GM12864 (cell line): ENCODE measurements at places on chromosomes 7 and 10.
A peak's percentile ranks its signal among the peaks of the same experiment; 100 is the strongest.

- peak; percentile 16 for DNase-seq
Measured at GRCh38 chr7:134245253-134245652, 71.5 kb downstream of the SLC35B4 start.

DNA sequence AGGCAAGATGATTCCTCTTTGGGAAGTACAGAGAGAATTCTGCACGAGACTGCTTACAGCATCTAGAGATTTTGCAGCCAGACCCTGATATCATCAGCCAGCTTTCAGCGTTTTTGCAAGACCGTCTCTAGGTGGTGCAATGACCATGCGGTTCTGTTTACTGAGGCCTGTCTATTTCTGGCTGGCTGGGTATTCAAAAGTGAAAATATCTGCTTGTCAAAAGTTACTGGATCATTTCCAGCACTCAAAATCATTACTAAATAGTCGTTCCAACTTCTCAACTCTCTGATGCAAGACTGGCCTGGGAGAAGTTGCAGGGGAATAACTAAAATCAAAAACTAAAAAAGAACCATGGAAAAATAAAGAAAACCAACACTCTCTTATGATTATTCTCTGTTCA, 240.1 kb downstream of the ELMO1 start:
- peak; percentile 26 for DNase-seq

DNA sequence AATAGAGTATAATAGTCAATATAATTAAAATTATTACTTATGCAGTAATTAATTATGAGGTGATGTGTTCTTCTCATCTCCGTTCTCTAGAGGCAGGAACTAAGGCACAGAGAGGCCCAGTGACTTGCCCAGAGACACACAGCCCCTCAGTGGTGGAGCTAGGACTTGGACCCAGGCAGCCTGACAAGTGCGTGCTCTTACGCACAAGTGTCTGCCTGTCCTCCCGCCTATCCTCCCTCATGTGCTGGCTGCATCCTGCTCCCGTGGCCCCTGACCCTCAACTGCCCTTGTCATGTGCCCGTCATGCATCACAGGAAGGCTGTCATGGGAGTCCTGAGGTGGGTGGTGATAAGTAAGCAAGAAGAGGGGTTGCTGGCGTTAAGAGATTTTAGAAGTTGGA, 14.3 kb downstream of the IL2RA start:
- DNase-seq: no peak

DNA sequence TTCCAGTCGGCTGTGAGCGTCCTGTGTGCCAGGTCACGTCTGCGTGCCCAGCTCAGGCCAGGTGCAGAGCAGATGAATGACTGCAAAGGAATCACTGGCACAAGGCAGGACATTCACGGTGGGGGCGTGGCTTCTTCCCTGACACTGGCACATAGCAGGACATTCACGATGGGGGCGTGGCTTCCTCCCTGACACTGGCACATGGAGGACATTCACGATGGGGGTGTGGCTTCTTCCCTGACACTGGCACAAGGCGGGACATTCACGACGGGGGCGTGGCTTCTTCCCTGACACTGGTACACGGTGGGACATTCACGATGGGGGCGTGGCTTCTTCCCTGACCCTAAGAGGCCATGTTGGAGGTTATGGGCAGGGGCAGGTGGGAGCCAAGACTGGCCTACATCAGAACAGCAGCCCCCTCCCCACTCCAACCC, 64.3 kb downstream of the MYL10 start:
- no peak for DNase-seq

GRCh38 chr7:139725077-139725476, 52.7 kb downstream of the HIPK2 start:
- peak; percentile 73 for DNase-seq

GRCh38 chr7:153188630-153189029, 429.1 kb downstream of the ACTR3B start:
- DNase-seq: no peak

GRCh38 chr10:131579251-131580071, 267.9 kb upstream of the TCERG1L start:
- no peak for DNase-seq

- DNase-seq: no peak
Measured at GRCh38 chr10:103839872-103840739, 15.3 kb downstream of the SH3PXD2A start.

DNA sequence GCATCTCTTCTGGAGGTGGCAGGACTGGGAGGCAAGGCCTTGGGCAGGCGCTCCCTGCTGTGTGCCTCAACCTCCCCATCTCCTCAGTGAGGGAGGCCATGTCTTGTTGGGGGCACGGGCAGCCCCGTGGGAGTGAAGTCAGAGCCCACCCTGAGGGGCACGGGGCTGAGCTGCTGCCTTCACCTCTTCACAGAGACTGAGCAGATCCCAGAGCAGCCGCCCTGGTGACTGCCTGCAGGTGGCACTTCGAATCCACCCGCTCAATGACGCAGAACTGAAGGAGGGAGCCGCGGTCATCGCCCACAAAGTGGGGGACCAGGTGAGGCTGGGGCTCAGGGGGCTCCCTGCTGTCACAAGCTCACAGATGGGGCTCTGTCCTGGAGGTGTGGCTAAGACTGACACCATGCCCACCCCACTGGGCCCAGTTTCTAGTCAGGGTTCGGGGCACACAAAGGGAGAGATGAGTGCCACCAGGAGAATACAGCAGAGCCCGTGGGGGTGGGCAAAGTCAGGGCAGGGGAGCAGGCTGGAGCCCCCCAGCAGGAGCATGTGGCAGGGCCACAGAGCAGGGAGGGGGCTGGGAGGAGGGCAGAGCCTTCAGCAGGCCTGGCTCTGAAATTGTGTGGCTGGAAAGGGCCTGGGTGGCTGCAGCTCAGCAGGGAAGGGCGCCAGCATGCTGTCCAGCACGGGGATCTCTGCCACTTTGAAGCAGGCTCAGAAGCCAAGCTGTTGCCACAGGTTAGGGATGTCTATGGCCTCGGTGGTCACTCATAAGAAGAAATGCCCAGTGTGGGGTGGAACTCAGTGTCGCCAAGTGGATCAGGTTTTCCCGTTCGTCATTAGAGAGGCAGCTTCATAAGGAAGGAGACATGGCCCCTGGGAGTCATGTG, 18.8 kb upstream of the CHST12 start:
- DNase-seq: no peak

- DNase-seq: no peak
Measured at GRCh38 chr7:43553999-43554398, 28.9 kb upstream of the STK17A start.

GRCh38 chr10:109591601-109592000, 331.7 kb downstream of the XPNPEP1 start:
- no peak for DNase-seq

DNA sequence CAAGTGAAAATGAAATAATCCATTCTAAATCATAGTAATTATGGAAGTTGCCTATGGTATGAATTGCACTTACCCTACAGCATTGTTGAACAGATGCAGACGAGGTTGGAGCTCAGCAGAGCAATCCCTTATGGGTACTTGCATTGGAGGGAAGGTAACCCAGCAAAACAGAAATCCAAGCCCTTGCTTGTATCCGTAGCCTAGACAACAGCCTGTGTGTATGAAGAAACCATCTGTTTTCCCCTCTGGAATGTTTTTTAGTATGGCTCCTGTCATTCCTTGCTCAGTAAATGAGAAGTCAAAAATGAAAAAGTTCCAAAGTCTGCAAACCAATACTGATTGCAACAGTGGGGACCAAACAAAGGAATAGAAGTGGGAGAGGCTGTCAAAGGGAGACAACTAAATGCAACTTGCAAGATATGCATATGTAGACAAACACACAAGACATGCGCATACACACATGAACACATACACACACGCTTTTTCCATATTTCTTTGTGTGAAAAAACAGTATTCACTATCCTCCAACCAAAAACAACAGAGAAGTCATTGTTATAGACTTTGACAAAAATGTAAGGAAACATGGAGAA, 260.8 kb downstream of the DYNC1I1 start:
- no peak for DNase-seq

GRCh38 chr7:8931906-8932646, 498.7 kb downstream of the NXPH1 start:
- no peak for DNase-seq

- DNase-seq: no peak
Measured at GRCh38 chr10:52451817-52452216, 137.7 kb downstream of the DKK1 start.

DNA sequence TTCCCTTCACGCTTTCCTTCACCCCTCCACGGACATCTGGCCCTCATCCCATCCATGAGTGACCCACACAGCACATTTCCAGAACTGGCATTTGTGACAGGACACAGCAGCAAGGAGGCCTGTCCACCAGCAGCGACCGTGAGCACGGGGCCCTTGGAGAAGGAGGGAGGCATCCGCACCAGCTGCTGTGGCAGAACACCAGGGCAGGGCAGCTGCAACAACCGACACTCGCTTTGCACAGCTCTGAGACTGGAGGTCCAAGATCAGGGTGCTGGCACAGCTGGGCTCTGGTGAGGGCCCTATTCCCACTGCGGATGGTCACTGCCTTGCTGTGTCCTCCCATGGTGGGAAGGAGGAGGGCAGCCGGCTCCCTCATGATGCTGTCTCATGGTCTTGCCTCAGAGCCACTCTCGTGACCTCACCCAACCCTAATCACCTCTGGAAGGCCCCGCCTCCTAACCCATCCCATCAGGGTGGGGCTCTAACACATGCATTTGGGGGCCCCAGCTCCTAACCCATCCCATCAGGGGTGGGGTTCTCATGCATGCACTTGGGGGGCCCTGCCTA, 36.7 kb downstream of the PTPRN2 start:
- no peak for DNase-seq

DNA sequence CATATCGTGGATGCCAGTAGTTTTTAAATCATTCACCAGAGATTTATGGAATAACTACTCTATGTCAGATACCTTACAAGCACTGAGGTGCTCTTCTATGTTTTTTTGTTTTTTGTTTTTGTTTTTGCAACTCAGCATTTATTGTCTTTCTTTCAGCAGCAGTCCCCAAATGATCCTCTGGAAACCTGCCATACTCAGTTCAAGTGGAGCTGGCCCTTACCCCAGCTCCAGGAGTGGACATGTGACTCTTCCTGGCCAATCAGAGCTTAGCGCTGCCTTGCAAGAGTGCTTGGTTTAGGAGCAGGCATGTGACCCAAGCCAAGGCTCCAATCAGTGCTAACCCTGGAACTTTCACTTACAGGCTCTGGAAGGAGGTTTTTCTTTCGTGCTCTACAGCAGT, 356.6 kb upstream of the ZMIZ1 start:
- no peak for DNase-seq

DNA sequence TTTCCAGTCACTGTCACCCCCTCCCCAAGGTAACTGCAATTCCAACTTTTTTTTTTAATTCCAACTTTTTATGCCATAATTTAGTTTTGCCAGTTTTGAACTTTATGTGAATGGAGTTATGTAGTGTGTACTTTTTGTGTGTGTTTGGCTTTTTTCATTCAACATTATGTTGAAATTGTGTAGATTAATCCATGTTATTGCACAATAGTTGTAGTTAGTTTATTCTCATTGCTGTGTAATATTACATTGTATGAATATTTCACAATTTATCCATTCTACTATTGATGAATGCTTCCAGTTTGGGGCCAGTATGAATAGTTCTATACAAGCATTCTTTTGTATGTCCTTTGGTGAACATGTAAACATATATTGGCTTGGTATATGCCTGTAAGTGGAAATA, 32.5 kb downstream of the MXI1 start:
- DNase-seq: no peak

DNA sequence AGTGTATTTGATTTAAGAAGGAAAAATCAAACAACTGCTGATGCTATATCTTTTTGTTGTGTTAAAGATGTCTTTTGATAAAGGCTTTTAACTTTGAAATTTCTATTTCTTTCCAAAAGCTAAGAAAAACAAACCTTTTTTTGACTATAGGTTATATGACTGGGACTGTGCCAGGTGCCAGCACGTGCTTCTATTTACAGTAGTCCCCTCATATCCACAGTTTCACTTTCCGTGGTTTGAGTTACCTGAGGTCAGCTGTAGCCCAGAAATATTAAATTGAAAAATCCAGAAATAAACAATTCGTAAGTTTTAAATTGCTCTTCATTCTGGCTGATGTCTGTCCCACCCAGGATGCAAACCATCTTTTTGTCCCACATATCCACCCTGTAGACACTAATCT, 104.3 kb downstream of the BBS9 start:
- no peak for DNase-seq

DNA sequence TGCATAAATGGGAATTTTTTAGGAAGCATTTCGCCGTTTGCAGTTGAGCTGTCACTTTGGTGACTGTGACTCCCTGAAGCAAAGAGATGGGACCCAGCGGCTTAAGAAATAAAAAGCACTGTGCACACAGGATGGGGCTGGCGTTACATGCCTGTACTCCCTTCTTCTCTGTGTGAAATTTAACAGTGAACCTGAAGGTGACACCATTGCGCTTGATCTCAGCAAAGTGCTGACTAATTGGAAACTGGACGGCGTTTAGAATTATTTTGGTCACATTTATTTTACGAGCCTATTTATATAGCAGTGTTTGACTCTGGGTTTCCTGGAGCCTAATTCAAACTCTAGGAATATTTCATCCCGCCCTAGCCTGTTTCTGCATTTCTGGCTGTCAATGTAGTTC, 146.2 kb downstream of the PAXIP1 start:
- no peak for DNase-seq

DNA sequence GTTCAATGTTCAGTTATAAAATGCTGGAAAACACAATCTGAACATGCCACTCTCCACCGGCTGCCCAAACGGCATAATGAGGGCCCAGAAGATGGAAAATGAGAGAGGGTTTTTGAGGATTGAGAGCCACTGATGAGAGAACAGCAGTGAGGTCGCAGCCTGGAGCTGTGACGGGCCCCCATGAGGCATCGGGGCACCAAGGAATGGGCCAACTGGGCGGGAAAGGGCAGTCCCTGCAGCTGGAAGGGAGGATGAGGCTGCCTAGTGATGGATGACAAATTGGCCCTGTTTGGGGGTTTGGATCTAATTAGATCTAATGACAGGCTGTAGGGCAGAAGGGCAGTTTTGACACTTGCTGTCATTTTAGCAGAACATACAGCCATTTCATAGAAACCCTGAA, 39.1 kb downstream of the WNT2 start:
- no peak for DNase-seq

GRCh38 chr10:54796881-54797280, 4.2 kb downstream of the PCDH15 start:
- no peak for DNase-seq

DNA sequence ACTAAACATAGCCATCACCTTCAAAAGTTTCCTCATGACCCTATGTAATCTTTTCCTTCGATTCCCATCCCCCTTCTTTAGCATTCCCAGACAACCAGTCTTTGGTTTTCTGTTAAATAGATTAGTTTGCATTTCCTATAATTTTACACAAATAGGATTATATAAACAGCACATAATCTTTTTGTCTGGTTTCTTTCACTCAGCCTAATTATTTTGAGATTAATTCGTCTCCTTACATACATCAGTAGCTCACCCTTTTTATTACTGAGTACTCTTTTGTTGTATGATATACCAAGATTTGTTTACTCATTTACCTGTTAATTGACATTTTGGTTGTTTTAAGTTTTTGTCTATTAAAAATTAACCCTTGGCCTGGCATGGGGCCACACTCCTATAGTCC, 354.7 kb upstream of the CHRM2 start:
- no peak for DNase-seq
